ENCODE measurements at places on chromosomes 12 and 14.

DNA sequence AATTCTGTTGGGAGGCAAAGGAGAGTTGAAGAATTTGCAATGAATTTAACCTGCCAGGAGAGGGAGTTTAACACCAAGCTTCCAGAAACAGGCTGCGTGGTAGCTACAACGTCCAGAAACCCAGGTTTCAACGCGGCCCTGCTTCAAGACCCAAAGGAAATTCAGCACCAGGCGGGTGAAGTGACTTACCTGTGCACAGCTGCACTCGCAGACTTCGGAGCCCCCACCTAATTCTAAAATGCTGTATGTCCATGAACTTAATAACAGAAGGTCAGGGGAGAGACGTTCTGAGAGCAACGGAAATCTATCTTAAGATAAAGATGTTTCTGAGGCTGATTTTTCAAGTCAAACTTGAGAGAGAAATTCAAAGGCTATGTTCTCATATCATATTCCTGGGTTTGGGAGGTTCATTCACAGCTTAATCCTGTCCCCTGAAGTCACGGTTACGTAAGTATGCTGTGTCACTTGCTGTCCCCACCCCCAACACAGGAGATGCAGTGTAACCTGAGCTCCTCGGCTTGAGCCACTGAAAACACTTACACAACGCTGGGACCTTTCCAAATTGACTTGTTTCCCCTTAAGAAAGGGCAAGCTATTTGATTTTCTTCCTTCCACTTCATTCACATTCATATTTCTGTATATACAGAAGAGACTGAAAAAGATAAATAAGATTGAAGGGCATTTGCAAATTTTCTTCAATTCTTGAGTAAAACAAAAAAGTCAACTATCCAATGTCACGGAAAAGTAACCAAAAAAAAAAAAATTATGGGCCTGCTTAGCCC, 22.7 kb downstream of the CLIP1 start:
- no peak for DNase-seq

DNA sequence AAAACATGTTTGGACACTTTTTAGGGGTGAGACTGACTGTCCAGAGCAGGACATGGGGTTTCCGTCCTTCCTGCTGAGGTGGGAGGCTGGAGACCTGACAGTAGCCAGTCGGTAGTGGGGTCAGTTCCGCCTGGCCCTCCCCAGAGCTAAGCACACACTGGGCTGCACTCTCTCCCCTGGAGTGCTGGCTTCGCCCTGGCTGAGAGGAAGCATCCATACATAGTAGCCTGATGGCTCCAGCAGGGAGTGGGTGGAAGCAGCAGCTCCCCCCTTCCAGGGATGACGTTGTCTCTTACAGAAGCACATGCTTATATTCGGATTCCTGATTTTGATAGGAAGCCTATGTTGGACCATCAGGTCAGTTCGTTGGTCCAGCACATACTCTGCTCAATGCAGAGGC, 40.4 kb downstream of the SFSWAP start:
- no peak for DNase-seq

DNA sequence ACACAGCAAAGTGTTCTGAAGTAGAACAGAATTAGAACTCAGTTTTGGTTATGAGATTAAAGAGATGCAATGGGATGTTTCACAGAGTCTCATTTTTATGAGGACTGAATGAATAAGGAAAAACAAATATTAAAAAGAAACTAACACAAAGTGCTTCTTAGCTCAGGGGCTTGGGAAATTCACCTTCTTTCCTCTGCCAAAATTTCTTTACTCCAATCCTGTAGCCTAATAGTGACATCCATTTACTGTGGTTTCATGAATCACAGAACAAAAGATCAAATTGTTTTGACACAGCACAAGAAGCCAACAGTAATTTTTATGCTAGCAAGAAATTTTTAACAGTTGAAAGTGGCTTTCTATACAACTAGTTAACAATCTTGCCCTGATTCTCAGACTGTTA, 37.7 kb downstream of the AREL1 start:
- DNase-seq = no peak

DNA sequence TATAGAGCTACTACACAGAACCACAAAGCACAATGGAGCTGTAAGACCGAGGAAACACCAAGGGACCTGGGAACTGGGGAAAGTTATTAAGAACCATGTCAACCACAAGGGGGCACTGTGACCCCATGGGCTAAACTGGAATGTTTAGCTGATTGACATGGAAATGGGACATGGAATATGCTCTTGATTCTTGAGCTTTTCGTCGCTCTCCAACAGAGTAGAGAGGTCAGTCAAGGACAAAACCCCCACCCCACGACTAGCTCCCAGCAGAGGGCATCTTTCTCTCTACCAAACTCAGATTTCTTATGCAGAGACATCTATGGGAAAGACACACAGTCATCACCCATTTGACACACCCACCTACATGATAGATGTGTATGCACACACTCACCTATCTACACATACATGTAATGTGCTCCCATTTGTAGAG, 10.1 kb downstream of the NDRG2 start:
- peak; percentile 74 for DNase-seq

GRCh38 chr12:39287817-39288216, 155.1 kb downstream of the KIF21A start:
- DNase-seq = no peak

- no peak for DNase-seq
Measured at GRCh38 chr12:123035841-123036240, 55.4 kb downstream of the ARL6IP4 start.

- DNase-seq = no peak
Measured at GRCh38 chr14:94411638-94412037, 23.2 kb upstream of the SERPINA1 start.

- no peak for DNase-seq
Measured at GRCh38 chr14:55614304-55614703, 34.3 kb downstream of the KTN1 start.

- no peak for DNase-seq
Measured at GRCh38 chr12:79859646-79860045, 75.3 kb downstream of the PPP1R12A start.

DNA sequence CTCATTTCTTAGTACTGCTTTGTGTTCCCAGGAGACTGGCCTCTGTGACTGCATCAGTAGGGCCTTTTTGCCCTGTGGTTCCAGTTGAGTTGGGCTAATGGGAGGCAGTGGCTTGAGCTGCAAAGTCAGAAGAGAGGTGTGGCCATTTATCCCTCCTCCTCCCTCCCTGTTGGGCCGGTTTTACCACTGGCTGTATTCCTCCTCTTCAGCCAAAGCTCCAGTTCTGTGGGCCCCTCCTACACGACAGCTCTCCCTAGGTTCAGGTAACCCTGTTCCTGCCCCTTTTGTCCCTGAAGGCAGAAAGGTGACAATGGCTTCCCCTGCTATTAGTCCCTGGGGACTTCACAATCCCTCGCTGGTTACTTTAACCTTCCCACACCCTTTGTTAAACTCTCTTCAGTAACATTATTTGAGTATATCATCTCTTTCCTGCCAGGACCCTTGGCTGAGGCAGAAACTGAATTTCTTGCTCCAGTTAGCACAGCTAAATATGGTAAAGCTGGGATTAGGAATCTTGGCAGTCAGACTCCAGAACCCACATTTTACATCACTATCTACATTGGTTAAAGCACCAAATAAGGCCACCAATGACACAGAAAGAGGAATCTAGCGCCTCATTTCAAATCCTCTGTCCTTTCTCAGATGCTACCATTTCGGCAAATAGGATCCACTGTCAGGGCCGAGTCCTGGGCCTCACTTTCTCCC, 121.9 kb upstream of the SLC35F4 start:
- no peak for DNase-seq

GRCh38 chr14:86257973-86258372, 728.0 kb downstream of the FLRT2 start:
- DNase-seq = no peak

GRCh38 chr12:53094394-53094787, 3.1 kb upstream of the IGFBP6 start:
- DNase-seq = no peak

DNA sequence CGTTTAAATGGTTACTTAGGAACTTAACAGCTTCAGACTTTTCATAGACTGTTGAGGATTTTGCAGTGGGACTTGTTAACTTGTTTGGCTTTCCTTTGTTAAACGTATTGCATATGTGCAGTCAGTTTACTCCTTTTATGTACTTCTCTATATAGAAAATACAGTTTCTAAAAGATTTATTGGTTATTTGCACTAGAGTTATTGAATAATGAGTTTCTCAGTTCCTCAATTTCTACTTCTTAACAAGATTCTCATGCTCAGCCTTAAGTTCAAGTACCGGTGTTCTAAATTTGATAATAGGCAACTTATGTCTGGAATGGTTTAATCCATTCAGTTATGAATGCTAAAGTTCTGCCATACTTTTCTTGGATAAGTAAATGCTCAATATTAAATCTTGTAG, 919 bp downstream of the PSMA3 start:
- DNase-seq = no peak

Measured in stimulated activated CD8-positive, alpha-beta memory T cell treated with anti-CD3 and anti-CD28 coated beads, Interleukin-4, amount 100 ng/mL, for 4 hours (primary cell).